Stimulated activated CD8-positive, alpha-beta memory T cell treated with anti-CD3 and anti-CD28 coated beads, Interleukin-15, amount 100 ng/mL, for 24 hours (primary cell): ENCODE measurements at places on chromosomes 7 and 10.

DNA sequence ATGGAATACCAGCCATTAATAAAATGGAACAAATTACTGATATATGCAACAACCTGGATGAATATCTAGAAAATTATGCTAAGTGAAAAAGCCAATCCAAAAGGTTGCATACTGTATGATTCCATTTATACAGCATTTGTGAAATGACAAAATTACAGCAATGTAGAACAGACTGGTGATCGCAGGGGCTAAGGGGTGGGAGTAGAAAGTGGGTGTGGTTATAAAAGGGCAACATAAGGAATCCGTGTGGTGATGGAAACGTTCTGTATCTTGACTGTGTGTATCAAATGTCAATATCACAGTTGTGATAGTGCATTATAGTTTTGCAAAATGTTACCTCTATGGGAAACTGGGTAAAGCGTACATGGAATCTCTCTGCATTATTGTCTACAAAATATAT lies 15.0 kb downstream of the CEP41 start:
- DNase-seq, result no peak

GRCh38 chr10:101824736-101825135 lies 6.5 kb upstream of the OGA start:
- DNase-seq, result no peak

GRCh38 chr7:2802101-2802500 lies 42.0 kb downstream of the GNA12 start:
- DNase-seq, result no peak

- DNase-seq, result no peak
Measured at GRCh38 chr7:115183431-115184057, 261.6 kb downstream of the MDFIC start.

GRCh38 chr7:4612939-4613841 lies 68.9 kb upstream of the FOXK1 start:
- DNase-seq, result no peak

DNA sequence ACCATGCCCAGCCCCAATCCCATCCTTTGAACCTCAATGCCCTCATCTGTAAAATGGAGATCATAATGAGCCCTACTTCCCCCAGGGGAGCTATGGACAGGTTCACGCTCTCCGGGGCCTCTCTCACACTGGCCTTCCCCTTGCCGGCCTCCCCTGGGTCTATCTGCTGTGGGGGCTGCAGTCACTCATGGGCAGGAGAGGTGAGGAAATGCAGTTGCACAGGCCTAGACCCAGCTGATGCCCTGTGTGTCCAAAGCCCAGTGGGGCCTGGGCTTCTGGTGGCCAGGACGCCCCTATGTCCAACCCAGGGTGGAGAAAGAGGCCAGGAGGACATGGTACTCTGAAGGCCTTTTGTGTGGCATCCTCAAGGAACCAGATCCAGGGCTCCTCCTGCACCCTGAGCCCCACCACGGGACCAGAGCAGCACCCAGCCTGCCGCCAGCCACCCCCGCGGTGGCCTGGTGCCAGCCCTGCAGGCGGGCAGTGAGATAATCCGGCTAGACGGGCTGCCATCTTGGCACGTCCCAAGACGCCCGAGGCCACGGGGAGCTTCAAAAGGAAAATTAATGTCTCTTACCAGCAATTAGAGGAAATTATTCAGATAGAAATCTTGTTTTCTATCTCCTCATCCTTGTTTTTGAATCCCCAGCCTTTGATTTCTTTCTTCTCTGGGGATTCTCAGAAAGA lies 39.0 kb downstream of the MYL10 start:
- no peak for DNase-seq

DNA sequence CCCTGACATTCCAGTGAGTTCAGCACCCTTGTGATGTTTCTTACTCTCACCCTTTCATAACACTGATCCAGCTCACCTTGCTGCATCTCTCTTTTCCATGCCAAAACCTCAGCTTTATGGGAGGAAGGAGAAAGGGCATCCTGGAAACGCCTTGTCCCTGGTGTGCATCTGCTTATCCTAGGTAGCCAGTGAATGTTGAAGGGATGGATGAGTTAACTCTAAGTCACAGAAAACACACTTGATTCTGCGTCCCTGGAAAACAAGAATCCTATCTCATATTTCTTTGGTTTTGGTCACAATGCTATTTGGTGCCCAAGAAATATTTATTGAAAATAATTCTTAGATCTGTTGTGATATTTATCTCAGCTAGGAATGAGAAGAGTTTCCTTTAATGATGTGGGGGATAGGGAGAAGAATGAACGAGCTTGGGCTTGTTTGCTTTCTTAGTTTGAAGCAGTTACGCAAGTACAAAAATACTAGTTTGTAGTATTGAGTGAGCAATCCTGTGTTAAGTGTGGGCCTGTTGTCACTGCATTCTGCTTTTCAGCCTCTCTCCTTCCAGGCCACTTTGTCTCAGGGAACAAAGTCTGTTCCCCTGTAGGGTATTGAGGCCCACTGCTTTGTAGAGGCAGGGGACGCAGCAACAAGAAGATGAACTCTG lies 126.5 kb downstream of the ARID5B start:
- DNase-seq, result no peak

DNA sequence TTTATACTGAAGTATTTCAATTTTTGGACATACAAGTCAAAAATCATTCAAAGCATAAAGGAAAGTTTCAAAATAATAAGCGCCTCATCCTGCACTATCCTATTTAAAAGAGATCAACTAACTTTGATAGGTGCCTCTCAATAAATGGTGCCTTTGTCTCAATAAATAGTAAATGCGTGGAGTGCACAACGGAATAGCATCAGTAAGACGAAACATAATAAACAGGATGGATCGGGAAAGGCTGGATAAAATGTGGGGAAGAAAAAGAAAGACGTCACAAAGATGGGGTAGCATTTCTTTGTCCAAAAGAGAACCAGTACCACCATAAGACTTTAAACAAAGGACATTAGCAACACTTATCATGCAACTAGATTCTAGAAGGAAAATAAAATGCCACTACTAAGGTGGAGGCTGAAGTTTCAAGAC lies 571 bp upstream of the PRKAR2B start:
- no peak for DNase-seq

DNA sequence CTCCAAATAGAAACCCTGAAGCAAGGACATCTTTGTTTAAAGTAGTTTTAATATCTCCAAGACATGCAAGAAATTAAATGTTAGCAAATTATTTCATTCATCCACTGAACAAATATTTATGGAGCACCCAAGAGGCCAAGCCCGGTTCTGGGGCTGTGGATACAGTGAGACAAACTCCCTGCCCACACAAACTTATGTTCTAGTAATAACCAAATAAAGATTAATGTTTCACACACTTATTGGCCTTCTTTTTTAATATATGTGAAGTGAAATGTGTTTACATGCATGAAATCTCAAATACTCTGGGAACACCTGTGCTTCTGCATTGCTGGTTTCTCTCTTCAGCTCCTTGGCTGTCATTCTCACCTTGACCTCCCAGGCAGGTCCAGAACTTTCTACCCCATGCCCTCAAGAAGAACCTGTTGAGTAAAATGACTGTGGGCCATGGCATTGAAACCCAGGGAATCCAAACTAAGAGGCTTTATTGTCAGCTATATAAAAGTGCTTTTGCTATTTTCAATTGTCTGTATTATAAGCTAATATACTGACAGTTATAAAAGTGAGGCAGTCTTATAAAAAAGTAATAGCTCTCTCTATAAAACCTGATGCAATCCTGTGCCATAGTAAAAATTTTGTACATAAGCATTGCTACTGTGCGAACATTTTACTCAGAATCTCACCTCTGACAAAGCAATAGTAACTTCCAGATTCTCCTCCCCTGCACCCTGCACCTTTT lies 43.7 kb downstream of the SVIL start:
- no peak for DNase-seq

DNA sequence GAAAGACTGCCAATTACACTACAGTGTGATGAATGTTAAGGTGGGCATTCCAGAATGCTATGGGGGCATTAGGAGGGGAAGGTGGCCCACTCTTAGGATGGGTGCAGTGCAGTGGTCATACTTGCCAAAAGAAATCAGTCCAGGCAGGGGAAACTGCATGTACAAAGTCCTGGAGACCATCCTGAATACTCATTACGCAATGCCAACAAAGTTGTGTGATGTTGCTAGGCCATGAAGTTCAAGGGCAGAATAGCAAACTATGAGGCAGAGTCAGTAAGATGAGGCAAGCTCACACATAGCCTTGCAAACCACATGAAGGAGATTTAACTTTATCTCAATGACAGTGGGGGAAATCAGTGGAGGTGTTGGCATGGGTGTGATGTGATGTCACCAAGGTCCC lies 49.8 kb upstream of the SLC35B4 start:
- DNase-seq, result no peak

DNA sequence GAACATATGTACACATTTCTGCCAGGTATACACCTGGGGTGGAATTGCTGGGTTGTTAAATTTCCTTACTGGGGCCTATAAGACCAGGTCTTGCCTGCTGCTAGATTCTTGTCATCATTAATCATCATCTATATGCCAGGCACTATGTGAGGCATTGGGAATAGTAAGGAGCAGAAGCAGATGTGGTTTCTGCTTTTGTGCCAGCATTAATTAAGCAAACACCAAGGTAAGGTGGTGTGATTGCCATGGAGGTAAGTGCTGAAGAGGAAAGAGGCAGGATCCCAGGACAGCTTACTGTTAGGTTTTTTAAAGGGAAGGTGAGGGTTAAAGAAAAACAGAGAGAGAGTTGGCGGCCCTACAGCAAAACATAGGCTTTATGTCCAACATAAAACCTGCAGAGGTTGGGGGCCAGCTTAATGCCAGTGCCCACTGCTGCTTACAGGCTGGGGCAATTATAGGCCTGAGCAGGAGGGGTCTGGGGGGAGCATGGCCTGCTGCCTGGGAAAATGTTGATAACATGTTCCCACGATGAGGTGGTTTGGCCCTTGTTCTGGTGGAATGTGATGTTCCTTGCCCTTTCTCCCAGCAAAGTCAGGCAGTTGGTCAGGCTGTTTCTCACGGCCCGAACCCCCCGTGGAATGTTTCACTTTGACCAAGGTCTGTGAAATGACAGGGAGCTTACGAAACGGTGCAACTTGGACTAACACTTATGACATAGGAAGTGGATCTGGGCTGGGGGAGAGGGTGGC lies 93.9 kb downstream of the RBM20 start:
- no peak for DNase-seq

- DNase-seq, result no peak
Measured at GRCh38 chr7:130900471-130901076, 166.6 kb upstream of the KLF14 start.

DNA sequence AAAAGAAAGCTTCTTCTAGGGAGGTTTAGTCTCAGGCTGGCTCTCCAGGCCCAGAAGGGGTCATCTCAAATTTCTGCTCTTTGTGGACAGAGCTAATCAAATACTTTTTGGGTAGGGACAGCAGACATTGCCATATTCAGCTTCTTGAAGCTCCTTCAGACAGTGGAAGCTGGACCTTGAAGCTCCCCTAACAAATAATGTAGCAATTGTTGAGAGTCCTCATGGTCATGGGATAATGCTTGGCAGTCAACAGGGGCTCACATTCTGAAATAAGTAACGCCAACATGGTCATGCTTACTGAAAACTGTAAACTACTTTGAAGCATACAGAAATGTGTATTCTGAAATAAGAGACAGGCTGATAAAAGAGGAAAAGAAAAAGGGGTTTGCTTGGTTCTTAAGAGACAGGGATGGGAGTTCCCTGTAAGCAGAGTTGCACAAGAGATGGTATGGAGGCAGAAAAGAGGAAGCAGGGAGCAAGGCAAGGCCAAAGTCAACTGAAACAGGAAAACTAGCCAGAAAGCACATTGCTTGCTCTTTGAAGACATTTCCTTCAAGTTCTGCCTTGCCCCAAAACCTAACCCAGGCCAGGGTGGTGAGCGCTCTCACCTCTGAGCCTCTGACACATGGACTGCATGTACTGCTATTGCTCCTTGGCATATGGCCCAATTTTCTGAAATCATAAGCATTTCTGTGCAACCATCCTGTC lies 53.1 kb upstream of the KMT2E start:
- no peak for DNase-seq

GRCh38 chr7:106128836-106129235 lies 16.7 kb upstream of the SYPL1 start:
- DNase-seq, result no peak

GRCh38 chr10:96642973-96643372 lies 56.2 kb upstream of the TM9SF3 start:
- DNase-seq, result peak; percentile 8

DNA sequence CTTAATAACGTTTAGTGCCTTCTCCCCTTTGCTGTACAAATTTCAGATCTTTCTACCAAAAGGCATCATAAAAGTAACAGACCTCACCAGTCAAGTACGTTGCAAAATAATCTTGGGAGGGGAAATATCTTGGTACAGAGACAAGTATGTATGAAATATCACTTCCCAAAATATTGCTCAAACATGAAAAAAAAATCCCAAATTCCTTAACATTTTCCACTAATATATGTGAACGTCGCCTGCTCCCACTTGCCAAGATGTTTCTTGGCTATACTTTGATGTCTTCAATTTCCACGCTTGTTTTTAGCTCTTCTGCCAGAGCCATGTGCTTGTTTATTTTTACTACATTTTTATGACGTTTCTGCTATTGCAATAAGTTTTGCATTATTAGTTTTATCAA lies 223.5 kb downstream of the PLXNA4 start:
- DNase-seq, result no peak

- DNase-seq, result no peak
Measured at GRCh38 chr10:67780759-67781538, 57.0 kb downstream of the DNAJC12 start.

GRCh38 chr7:30985756-30986155 lies 22.0 kb downstream of the GHRHR start:
- DNase-seq, result no peak

DNA sequence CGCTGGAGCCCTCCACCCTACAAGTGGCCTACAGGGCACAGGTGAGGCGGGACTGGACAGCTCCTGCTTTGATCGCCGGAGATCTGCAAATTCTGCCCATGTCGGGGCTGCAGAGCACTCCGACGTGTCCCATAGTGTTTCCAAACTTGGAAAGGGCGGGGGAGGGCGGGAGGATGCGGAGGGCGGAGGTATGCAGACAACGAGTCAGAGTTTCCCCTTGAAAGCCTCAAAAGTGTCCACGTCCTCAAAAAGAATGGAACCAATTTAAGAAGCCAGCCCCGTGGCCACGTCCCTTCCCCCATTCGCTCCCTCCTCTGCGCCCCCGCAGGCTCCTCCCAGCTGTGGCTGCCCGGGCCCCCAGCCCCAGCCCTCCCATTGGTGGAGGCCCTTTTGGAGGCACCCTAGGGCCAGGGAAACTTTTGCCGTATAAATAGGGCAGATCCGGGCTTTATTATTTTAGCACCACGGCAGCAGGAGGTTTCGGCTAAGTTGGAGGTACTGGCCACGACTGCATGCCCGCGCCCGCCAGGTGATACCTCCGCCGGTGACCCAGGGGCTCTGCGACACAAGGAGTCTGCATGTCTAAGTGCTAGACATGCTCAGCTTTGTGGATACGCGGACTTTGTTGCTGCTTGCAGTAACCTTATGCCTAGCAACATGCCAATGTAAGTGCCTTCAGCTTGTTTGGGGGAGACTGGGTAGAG lies at the start of gene COL1A2:
Gene COL1A2, plus strand, starts transcription at position 459 of the 704 bp plus-strand sequence. Its CDS starts 137 bp downstream, at position 596.
- DNase-seq, result no peak

- no peak for DNase-seq
Measured at GRCh38 chr7:106216923-106217542, 67.8 kb downstream of the NAMPT start.
